SJCRH30 (cell line): ENCODE measurements at places on chromosomes 12 and 14.

DNA sequence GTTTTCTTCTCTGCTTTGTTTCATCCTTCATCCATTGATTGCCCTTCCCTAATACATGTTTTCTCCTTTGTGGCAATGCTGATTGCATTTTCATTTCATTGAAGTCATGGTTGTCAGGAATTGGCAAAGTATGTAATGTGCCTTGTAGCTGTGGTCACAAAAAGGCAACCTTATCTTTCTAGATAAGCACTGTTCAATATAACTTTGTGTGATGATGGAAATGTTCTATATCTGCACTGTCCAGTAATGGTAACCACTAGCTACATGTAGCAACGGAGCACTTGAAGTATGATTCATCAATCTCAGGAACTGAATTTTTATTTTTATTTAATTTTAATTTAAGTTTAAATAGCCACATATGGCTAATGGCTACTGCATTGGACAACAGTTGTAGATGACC lies 79.8 kb downstream of the PCNX1 start:
- DNase-seq, result no peak

- DNase-seq, result peak; percentile 70
These were observed 276.3 kb upstream of the FAR2 start for GRCh38 chr12:28872654-28873268.

DNA sequence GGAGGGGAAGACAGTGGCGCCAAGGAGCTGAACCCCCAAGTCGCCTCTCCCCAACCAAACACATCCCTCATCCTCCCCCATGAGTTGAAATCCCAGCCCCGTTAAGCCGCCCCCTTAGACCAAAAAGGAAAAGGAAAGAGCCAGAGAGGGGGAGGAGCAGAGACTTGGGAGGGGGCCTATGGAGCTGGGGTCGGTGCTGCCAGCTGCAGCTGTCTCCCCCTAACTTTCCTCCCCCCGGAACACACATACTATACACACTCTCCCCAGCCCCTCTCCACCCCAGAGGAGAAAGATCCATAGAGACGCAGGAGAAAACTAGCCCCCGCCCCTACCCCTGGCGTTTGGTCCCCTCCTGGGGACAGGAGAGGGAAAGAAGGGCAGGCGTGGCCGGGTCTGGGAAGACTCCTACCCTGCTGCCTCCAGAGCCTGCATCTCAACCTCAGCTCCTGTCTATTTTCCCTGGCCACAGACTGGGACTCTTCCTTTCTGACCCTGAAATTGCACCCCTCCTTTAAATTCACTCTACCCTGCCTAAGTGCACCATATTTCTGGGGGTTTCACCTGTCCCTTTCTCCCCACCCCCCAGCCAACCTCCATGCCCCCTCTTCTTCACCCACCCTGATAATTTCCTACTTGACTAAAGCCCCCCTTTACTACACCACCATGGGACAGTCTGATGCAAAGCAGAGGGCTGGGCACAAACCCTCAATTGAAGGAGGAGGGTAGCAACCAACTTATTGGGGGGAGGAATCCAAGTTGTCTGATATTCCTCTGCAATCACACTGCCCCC lies 1.7 kb upstream of the HOXC9 start:
- no peak for DNase-seq

GRCh38 chr12:87290505-87290904 lies 738.7 kb downstream of the C12orf50 start:
- no peak for DNase-seq
